ENCODE measurements at places on chromosomes 16 and 17.

DNA sequence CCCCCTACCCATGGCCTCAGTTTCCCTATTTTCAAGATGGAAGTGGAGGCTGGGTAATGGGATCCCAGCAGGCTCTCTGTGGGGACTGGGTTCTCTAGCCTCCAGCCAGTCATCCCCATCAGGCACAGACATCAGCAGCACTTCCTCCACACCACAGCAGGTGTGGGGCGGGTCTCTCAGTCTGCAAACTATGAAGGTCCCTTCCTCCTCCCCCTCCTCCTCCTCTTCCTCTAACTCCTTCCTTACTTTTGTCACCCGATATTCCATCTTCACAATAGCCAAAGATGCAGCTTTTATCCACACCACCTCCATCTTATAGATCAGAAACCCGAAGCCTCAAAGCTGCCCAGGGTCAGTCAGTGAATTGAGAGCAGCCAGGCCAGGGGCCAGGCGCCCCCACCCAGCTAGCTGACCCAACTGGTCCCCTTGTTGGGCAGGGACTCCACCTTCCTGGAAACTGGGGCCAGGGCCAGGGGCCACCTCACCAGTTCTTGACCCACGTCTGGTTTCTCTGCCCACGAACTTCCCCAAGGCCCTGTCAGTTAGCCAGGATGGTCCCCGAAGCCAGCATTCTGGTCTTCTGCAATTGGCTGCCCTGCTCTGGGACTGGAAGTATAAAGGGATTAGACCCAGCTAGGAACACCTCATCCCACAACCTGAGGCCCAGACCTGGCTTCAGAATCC is 2.5 kb downstream of the FAM83G start:
- no peak for DNase-seq

DNA sequence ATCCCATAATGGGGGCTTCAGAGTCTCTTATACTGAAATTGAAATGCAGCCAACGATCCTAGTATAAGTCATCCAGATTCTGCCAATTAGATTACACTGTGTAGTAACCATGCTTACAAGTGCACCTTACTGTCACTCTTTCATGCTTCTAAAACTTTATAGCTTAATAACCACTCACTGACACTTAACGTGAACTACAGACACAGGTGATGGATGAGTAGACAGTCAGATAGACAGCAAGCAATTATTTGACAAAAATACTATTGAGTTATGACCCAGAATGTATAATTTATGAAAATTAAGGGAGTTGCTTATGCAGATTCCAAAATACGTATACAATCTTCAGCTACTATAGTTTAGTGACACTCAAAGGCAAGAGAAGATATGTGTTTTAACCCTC is 6.3 kb downstream of the CDH8 start:
- no peak for DNase-seq

DNA sequence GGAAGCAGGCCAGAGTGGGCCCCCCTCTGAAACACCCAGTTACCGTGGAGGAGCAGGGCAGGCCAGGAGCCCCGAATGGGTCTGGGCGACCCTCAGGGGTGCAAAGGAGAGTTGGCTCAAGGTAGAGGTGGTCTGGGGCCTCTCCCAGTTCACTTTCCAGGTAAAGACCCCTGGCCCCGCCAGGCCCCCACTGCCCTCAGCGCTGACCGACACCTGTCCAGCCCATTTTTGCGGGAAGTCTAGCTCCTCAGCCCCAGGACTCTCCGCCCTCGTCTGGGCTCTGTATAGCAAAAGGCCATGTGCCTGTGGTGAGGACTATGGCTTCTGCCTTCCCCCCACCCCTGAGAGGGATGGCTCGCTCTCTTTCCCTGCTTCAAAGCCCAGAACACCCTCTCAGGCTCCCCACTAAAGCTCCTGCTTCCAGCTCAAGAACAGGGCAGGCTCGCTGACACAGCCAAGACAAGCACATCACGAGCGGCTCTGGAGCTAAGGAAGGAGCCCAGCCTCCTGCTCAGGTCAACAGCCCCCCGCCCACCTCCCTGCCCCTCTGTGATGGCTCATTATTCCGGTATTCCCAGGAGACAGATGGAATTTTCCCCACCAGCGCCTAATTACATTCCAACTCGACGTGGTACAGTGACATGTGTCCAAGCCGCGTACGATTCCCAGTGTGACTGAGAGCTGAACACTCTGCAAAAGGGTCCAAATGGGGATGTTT is 59.4 kb downstream of the RTN4RL1 start:
- no peak for DNase-seq

GRCh38 chr17:51730303-51731050 is 428.0 kb downstream of the CA10 start:
- DNase-seq = no peak

- no peak for DNase-seq
Observed at GRCh38 chr16:85637061-85637807, 24.1 kb downstream of the GSE1 start.

GRCh38 chr16:86697715-86698114 is 119.4 kb downstream of the FOXL1 start:
- DNase-seq = no peak

Measured in coronary artery (tissue), 2 donors.